AG09309 (cell line): ENCODE measurements at places on chromosomes 4 and X.

- DNase-seq = peak; percentile 55
These were observed 47.4 kb downstream of the TMEM131L start for GRCh38 chr4:153513596-153513995.

DNA sequence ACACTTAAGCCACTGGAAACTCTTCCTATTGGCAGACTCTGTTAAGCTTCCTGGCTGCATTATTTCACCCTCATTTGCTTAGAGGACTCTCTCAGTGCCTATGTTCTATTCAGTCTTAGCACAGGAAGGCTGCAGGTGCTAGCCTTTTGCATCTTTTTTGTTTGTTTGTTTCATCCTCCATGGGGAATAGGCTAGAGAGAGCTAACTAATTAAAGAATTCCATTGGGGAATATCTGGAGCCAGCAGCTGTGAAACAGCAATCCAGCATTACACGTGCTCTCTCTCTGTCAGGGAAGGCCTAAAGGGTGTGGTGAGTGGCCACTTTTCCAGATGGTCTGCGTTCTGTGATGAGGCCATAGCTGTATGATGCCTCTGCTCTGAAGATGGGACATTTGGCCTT lies 633.6 kb downstream of the SPRY1 start:
- DNase-seq = no peak

DNA sequence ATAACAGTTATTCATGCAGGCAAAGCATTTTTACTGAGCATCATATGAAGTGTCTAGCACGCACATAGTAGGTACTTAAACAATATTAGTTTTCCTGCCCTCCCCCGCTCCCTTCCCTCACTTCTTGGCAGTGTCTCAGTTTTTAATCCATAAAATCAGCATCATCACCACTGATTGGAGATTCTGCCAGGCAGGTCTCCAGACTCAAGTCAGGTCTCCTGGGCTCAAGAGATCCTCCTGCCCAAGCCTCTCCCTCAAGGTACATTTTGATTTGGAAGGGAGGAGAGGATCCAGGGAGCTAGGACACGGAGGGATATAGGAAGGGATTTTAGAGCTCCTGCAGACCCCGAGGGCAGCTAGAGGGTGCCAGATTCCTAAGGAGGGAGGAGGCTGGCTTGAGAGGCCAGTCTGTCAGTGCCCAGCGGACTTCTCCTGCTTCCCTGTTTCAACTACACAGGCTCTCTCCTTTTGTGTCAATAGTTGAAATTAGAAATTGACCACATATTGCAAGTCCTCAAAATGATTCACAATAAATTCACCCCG lies 4.4 kb upstream of the FAT1 start:
- DNase-seq = no peak

DNA sequence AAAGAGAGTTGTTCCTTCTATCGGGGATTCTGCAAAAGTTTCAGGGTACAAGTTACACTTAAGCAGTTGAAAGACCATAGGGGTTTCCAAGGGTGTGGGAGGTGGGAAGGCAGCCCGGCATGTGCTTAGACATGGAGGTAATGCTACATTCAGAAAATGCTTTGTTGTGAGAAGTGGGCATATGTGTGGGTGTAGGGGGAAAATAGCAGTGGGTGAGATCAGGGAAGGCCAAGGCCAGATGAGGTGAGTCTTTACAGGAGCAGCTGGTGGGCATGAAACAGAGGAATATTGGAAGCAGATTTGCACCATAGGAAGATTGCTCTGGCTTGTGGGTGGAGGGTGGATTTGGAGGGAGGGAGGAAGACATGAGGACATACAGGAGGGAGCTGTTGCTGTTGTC lies 8.3 kb downstream of the CYTL1 start:
- DNase-seq = no peak

DNA sequence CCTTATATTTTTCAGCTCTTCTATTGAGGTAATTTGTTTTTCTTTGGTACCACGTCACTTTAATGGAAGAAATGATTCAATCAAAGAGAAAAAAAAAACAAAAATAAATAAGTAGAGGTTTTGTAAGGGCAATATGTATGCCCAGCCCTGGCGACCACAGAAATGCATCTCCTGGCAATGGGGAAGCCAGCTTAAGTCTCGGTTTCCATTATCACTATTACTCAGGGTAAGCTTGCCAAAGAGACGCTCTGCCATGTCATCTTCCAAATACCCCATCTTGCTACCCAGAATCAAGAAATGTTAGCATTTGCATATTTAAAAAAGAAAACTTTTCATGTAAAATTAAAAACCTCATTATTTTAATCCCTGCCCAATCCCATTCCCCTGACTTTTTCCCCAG lies 68.8 kb downstream of the FAM47C start:
- no peak for DNase-seq

- no peak for DNase-seq
These were observed 21.9 kb downstream of the BMP3 start for GRCh38 chr4:81052119-81053068.

DNA sequence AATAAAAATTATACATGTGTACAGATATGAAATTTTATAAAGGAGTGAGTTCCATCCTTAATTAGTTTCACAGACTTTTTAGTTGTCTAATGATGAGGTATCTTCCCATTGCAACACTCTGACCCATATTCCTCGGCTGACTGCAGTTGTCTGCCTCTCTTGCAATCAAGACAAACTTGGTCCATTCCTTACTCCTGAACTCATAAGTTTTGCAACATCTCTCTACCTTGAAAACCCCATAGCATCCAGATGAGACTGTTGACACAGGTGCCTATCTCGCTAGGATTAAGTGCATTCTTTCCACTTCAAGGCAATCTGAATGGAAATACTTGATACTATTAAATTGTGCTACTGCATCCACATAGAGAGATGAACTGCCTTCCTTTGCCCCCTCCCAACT lies 2.3 kb downstream of the XKRX start:
- no peak for DNase-seq

DNA sequence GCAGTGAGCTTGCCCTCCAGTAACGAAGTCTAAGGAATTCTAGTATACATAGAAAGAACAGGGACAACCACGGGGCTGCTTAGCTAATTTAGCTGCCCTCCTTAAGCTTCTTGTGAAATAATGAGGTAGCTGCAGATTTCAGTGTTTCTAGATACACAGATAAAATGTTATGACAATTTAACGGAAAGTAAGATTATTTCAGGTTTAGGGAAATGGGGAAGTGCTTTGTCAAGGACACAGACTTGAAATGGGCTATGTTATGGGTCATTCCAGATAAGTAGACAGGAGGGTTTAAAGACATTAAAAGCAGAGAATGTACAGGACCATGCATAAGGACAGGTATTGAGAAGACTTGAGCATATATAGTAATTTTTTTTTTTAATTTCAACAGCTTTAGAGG lies 34.2 kb upstream of the ZNF518B start:
- DNase-seq = no peak

DNA sequence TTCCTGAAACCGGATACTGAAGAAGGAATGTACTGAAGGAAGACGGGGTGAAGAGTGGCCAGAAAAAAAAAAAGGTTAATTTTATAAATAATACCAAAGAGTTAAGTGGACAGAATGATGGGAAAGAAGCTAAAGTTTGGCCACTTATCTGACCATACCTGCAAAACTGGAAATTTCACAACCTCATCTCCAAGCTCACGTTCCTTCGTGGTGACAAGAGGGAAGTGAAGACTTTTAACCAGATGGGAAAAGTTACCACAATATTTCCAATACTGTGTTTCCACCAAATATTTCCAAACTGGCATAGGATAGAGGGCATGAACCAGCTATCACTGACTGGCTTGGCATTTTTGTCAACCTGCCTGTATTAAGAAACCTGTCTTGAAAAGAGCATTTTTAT lies 56.4 kb downstream of the MAML3 start:
- no peak for DNase-seq
